Chondrocyte (in vitro differentiated cells): ENCODE measurements at places on chromosomes 16 and 17. TPM values are rescaled to one million over a fixed set of nuclear protein-coding genes. Genes with fewer than 3 reads are reported as not detected.

PDPK1 gene
- 39.2 to 40.6 TPM (median 39.6 TPM) in 3 replicates for total RNA-seq

CCL2 gene
- 15.4 to 42.1 TPM (median 36.6 TPM) in 3 replicates for total RNA-seq

HLF gene
- 0.18 to 0.47 TPM (median 0.27 TPM) in 3 replicates for total RNA-seq

KRTAP4-9 gene
- total RNA-seq, result not detected in 3 replicates

TOP3A gene
- 37.3 to 49.4 TPM (median 37.7 TPM) in 3 replicates for total RNA-seq
